OCI-LY7 (cell line): ENCODE measurements at places on chromosomes 6 and 20. TPM values are rescaled to one million over a fixed set of nuclear protein-coding genes. Genes with fewer than 3 reads are reported as not detected.

- DNase-seq, result no peak
These were observed 532 bp upstream of the NKAIN4 start for GRCh38 chr20:63254606-63255384.

- no peak for DNase-seq
These were observed 251.2 kb downstream of the BCKDHB start for GRCh38 chr6:80357674-80358073.

- peak; percentile 45 for DNase-seq
These were observed 36.2 kb upstream of the CCDC167 start for GRCh38 chr6:37535759-37536490.

DNA sequence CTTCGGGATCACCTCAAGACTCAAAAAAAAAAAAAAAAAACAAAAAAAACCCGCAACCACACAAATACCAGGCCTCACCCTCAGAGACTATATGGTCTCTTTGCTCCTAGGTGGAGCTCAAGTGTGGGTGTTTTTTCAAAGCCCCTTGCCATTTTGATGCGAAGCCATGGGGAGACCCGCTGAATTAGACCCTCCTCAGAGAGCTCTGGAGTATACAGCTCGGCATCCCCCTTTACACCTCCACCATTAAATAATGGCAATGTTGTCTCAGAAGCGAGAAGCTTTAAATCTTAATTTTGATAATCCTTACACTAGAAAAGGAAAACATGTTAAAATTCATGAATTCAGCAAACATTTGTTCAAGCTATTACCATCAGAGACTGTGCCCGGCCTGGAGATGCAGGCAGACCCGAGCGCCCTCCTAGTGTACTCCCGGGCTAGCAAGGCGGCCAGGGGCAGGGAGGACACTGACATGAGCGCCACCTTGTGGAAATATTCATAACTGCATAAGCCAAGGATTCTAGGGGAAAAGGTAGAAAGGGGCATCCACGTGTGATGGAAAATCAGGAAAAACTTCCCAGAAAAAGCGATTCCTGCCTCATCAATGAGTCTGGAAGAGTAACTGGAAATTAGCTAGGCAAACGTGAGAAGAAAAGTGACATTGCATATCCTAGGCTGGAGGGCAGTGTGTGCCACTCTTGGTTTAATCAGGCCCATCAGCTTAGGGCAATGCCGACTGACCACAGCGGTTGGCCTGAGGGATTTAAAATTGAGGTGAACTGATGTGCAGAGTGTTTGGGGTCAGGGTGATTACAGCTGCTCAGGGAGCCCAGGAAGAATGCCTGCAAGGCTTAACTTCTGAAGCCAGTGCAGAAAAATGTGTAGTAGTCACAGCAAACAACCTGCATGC, 72.5 kb downstream of the B3GAT2 start:
- peak; percentile 61 for DNase-seq

DNA sequence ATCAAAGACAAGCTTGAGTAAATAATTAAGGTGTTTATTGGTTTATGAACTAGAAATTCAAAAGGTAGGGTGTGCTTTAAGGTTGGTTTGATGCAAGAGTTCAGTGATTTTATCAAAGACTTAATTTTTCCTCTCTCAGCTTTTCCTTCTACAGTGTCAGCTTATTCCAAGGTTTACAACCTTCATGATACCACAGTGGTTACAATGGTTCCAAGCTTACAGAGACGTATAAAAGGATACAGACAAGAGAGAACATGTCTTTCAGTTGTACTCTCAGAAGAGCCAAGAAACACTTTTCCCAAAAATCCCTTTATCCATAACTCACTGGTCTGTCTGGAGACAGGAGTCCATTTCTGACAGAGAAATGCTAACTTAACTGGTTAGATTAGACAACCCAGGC, 93.5 kb upstream of the LOC128125822 start:
- no peak for DNase-seq

DNA sequence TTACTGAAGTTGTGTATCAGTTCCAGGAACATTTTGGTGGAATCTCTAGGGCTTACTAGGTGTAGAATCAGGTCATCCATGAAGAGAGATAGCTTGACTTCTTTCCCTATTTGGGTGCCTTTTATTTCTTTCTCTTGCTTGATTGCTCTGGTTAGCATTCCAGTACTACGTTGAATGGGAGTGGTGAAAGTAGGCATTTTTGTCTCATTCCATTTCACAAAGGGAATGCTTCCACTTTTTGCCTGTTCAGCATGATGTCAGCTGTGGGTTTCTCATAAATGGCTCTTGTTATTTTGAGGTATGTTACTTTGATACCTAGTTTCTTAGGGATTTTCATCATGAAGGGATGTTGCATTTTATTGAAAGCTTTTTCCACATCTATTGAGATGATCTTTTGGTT, 195.3 kb downstream of the MOXD1 start:
- no peak for DNase-seq

DNA sequence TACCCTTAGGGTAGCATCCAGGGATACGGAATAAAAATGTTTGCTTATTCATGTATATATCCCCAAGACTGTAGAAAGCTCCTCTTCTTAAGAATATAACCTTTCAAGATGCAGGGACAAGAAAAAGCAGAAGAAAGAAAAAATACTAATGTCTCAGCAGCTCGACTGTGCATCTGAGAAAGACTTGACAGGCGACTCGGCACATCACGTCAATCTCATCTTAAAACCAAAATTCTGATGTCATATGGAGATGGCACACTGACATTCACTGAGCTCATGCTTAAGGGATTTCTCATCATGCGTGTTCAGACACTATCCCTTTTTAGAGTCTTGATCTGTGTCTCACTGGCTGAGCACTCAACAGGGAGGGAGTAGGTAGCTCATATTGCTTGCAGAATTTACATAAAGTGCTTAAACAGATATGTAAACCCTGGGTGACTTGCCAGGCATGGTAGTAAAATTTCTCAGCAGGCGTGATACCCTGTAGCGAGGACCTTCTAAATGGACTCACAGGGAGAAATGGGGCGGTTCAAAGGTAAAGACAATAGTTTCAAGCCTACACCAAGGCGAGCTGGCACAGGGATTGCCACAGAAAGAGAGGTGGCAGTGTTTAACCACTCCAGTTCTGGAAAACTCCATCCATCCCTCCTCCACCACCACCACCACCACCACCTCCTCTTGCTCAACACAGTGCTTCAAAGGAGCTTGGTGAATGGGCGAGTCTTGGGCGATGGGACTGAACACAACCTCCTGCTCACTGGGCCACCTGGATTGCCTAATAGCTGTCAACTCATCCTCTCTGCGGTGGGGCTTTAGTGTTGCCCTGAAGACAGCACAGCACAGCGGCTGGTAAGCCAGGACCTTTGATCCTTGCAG, 330.5 kb downstream of the TFAP2A start:
- DNase-seq, result no peak

DNA sequence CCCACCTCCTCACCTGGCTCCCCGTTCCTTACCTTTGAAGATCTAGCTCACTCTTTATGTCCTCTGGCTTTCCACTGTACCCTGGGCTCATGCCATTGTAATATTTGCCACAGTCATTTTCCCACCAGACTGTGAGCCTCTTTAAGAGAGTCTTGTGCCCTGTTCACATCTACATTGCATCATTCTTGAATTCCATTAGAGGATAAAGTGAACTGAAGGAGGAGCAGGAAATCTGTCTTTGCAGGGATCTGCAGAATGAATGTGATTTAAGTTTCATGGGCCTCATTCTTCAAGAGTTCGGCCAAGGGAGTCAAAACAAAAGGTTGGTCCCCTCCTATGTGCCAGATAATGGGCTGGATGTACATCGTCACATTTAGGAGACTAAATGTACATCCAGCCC, 272.6 kb upstream of the CITED2 start:
- DNase-seq, result no peak

DNA sequence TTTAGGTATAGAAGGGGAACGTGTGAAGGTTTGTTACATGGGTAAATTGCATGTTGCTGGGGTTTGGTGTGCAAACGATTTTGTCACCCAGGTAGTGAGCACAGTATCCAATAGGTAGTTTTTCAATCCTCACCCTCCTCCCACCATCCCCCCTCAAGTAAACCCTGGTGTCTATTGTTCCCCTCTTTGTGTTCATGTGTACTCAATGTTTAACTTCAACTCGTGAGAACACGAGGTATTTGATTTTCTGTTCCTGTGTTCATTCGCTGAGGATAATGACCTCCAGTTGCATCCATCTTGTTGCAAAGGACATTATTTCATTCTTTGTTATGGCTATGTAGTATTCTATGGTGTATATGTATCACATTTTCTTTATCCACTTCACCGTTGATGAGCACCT, 11.6 kb upstream of the VNN1 start:
- DNase-seq, result no peak

DNA sequence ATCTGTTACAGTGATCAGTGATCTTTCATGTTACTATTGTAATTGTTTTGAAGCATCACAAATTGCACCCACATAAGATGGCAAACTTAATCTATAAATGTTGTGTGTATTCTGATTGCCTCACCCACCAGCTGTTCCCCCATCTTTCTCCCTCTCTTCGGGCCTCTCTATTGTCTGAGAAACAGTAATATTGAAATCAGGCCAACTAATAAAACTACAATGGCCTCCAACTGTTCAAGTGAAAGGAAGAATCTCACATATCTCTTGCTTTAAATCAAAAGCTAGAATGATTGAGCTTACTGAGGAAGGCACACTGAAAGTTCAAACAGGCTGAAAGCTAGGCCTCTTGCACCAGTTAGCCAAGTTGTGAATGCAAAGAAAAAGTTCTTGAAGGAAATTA, 141.2 kb downstream of the CDK19 start:
- DNase-seq, result no peak

- DNase-seq, result no peak
These were observed 113.0 kb upstream of the CEP162 start for GRCh38 chr6:84340422-84340821.

DNA sequence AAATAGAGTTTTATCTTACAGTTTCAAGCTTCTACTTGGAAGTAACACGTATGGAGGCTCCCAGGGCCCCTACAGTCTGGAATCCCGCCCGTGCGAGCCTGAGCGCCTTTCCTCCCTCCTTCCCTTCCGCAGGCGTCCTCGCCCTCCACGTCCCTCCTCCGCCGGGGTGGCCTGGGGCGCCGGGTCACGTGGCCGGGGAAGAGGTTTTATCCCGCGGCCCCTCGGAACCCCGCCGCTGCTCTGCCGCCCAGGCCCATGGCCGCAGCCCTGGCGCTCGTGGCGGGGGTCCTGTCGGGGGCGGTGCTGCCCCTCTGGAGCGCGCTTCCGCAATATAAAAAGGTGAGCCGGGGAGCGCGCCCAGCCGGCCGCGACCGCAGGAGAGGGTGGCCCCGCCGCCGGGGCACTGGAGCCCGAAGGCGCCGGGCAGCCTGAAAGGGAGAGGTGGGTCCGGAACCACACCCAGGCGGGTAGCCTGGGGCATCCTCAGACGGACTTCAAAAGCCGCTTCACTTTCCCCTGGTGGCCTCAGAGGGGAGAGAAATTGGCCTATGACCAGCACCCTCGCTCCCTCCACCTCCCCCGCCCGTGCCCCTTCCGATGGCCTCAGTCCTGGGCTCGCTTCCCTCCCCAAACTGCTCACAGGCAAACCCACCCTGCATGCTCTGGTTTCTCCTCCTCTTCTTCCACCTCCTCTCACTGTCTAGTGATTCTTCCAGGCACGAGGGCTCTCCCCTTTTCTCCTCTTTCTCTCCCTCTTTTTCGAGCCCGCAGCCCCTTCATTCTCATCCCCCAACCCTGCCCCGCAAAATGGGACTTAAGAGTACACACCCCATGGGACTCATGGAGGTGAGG, at the start of gene CLPSL2:
TSS of gene CLPSL2 (plus strand) at position 235 of the 852 bp plus-strand sequence. CDS start at position 256, 21 bp downstream.
- no peak for DNase-seq

GRCh38 chr6:6479785-6480184, 108.7 kb upstream of the LY86 start:
- no peak for DNase-seq

DNA sequence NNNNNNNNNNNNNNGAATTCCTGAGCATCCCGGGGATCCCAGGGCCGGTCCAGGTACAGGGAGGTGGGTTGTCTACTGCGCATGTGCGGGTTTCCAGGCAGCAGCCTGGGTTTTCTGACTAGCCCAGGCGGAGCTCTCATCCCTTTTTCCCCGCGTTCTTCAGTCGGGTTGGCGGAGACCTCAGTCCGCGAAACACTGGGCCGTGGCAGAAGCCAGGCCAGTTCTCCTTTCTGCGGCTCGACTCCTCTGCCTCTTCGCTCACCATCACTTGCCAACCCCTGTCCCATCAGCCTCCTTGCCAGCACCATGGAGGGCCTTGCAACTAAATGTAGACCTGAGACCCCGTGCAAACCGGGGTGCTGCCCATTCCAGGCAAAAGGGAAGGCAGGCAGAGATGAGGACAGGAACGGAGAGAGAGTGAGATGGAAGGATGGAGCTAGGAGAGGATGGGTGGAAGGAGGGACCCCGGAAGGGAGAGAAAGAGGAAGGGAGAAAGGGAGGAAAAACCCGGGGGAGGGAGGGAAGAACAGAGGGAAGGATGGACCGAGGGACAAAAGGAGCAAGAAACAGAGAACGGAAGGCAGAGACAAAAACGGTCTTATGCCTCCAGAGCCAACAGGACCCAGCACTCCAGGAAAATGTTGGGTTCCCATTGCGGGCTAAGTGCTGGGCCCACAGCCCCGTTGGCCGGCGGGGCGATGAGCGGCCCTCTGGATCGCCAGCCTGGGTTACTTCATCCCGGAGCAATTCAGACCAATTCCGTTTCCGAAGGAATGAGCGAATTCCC, 445.4 kb upstream of the DEFB115 start:
- peak; percentile 27 for DNase-seq

- DNase-seq, result no peak
These were observed 63.8 kb upstream of the FABP7 start for GRCh38 chr6:122715725-122716124.

GRCh38 chr6:122381494-122382265, 17.8 kb upstream of the HSF2 start:
- DNase-seq, result peak; percentile 67

DNA sequence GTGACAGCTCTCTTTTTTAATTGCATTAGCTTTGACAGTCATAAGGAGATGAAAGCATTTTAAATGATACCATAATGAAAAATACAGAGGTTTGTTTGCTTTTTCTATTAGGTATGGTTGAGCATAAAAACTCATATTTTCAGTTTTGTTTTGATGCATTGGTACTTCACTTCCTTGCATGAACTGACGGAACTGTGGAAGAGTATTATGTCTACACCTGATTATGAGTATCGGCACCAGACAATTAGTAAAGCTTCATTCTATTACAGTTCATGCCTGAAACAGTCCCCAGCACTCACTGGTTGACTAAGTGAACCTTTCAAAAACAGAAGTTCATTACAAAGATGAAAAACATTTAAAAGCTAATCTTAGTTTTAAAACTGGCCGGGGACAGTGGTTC, 593.0 kb downstream of the GRIK2 start:
- no peak for DNase-seq

The BPI gene
- not detected in 2 replicates for total RNA-seq

The FAM229B gene
- 6.2 and 8.2 TPM in 2 replicates for total RNA-seq

The ZFP64 gene
- 16.7 and 19.0 TPM in 2 replicates for total RNA-seq

The SNPH gene
- not detected in 2 replicates for total RNA-seq

The CNR1 gene
- total RNA-seq, result 246 and 247 TPM in 2 replicates

The DEFB132 gene
- total RNA-seq, result not detected in 2 replicates

The HLA-G gene
- total RNA-seq, result 0.57 and 0.70 TPM in 2 replicates

The GPX5 gene
- total RNA-seq, result not detected in 2 replicates

The KIF13A gene
- 0.30 TPM in 1 of 2 replicates, not detected in the other for total RNA-seq

The TMEM14C gene
- total RNA-seq, result 33.9 and 39.5 TPM in 2 replicates

The SPEF1 gene
- 0.27 TPM in 1 of 2 replicates, not detected in the other for total RNA-seq

The IP6K3 gene
- total RNA-seq, result not detected in 2 replicates

The ID4 gene
- 1.6 and 2.5 TPM in 2 replicates for total RNA-seq
